Stimulated activated CD4-positive, alpha-beta T cell treated with anti-CD3 and anti-CD28 coated beads, Interleukin-1b, Interleukin-23, amount 100 ng/mL, for 24 hours (primary cell): ENCODE measurements at places on chromosomes 12 and 14.

- DNase-seq = no peak
Measured at GRCh38 chr14:100332797-100333196, 9.7 kb downstream of the SLC25A47 start.

GRCh38 chr14:75824318-75824717, 157.5 kb downstream of the TGFB3 start:
- DNase-seq = no peak

GRCh38 chr12:27852742-27853141, 72.7 kb upstream of the MANSC4 start:
- no peak for DNase-seq

GRCh38 chr14:50403419-50403818, 6.7 kb upstream of the CDKL1 start:
- DNase-seq = no peak

- DNase-seq = no peak
Measured at GRCh38 chr14:95486875-95487668, 29.4 kb downstream of the SYNE3 start.

- DNase-seq = no peak
Measured at GRCh38 chr12:107610021-107610859, 75.4 kb upstream of the PWP1 start.

DNA sequence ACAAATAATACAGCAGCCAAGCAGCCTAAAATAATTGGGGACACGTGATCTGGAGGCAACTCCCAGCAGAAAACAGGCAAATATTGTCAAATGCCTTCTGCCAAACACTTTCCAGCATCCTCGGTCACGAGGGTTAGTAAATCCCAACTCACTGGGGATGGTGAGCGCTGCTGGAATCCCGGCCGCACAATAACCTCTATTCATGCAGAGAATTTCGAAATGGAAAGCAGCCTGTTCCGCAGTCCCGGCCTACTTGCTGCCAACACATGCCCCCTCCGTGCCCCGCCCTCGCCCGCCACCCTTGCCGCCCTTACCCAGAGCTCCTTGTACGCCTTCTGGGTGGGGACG, 62.2 kb downstream of the RFX4 start:
- no peak for DNase-seq

- no peak for DNase-seq
Measured at GRCh38 chr12:80712866-80713265, 3.8 kb upstream of the MYF5 start.

GRCh38 chr14:32738206-32738871, 200.3 kb upstream of the NPAS3 start:
- DNase-seq = no peak

DNA sequence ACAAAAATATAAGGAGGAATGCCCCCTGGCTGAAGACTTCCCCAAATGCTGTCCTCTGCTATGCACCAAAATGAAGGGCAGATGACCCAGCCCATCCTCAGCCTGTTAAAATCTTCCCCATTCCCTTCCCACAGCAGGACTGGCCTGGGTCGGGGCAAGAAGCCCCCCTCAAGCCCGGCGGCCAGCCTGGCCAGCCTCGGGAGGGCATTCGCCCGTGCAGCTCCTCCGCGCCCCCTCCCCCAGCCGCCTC, 413 bp downstream of the RARG start:
- DNase-seq = no peak

DNA sequence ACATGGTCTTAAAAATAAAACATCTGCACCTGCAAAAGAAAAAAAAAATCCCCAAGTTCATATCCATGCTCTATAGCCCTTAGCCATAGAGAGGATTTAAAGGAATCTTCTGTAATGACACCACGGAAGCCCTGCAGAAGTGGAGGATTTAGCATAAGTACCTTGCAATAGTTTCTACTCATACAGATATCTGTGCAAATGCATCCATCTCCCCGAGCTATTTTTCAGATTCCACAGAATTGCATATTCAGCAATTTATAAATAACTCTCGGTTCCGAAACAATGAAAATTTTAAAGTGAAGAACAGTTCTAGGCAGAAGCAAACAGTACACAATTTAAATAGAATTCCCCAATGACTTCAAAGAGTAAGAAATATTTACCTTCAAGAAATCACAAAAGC, 424 bp downstream of the IGF1 start:
- DNase-seq = no peak

DNA sequence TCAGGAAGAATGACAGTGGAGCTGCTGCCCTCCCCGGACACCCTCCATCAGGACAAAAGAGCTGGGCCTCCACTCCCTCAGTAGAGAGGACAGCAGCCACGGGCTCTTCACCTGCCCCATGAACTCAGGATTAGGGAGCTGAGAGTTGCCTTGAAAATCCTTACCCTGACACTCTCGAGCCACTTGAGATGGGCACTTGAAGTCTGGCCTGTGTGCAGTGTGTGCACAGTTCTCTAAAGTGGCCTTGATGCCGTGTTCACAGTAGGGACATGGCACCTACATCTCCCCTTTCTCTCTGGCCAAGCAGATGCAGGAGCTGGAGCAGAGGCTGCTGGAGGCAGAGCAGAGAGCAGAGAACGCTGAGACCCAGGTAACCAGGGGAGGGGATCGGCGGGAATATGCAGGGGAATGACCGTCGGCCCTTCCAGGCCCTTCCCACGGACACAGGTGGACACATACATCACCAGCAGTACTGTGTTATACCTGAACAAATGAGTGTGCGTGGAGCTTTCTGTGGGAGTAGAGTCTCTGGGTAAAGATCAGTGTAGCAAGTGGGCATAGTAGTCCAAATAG, 22.5 kb downstream of the PLEKHH1 start:
- DNase-seq = no peak

- DNase-seq = no peak
Measured at GRCh38 chr12:133226690-133227089, 9.0 kb downstream of the ANHX start.
